HT-29 (cell line): ENCODE measurements at places on chromosomes 2 and 18.

GRCh38 chr18:31979714-31980113 lies 36.8 kb upstream of the TRAPPC8 start:
- DNase-seq = no peak

DNA sequence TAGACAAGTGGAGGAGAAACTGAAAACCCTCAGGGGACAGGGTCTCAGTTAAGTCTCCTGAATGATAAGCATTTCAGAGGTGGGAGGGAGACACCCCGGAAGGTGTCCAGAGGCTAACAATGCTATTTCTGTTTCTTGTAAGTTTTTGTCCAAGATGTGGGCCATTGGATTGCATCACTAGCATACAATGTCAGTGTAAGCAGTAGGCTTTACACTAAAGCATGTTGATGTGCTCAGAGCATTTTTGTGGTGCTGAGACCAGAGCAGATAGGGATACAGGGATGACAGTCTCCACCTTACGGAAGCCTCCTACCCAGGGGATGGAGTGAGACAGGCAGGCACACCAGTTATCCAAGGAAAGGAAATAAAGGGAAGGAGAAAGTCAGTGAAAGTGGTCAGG lies 2.2 kb upstream of the IL1R1 start:
- no peak for DNase-seq

DNA sequence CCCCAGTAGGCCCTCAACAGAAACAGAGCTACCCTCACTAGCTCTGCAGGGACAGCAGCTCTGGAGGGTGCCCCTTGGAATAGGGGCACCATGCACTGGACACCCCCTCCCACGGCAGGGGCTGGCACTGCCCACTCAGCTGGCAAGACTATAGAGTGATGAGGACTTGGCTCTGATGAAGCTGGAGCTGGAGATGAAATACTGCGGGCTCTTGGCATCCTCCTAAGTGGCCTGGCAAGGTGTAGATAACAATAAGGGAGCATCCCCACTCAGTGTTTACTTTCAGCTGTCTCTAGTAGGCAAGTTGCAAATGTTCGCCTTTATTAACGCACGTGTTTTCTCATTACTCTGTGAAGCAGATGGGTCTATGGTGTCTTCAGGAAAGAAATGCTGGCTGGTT lies 92.7 kb downstream of the PDCL3 start:
- no peak for DNase-seq

GRCh38 chr18:30192216-30192615 lies 850.3 kb downstream of the DSC3 start:
- DNase-seq = no peak

DNA sequence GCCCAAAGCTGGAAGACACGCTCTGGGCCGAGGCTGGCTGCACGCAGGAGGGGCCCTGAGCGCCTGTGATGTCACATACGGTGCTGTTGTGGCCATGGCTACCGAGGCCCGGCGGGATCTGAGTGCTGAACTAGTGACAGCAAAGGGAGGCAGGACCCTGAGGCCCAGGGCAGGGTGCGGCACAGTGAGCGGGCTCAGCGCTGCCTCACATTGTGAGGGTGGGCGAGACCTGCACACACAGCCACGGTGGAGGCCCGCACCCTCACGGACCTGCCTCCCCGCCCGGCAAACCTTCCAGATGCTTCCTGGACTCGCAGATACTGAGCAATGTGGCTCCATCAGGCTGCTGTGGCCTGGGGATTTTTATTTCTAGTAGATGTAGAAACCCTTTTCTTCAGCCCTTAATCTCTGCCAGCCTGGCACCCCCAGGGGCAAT lies 133.8 kb upstream of the CTDP1 start:
- DNase-seq = no peak

DNA sequence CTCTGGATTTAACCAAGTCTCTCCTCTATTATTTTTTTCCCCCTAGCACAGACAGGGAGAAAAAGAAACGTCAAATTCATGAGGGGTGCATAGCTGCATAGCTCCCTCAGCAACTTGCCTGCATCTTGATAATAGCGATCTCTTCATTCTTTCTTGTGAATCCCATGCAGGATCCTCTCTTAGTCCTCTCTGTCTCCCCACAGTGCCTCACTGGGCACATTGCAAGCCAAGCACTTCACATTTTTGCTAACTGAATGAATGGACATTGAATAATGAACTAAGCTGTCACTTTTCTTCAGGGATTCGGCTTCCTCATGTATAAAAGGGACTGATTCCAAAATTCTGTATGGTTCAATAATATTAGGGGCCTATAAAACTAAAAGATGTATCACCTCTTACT lies 2.9 kb upstream of the EPB41L3 start:
- peak; percentile 23 for DNase-seq
